Esophagus muscularis mucosa (tissue), 4 donors: ENCODE measurements at places on chromosomes 13 and 19. TPM values are rescaled to one million over a fixed set of nuclear protein-coding genes. Genes with fewer than 3 reads are reported as not detected.

- no peak for DNase-seq
These were observed 965 bp downstream of the TTC9B start for GRCh38 chr19:40217027-40217810.

DNA sequence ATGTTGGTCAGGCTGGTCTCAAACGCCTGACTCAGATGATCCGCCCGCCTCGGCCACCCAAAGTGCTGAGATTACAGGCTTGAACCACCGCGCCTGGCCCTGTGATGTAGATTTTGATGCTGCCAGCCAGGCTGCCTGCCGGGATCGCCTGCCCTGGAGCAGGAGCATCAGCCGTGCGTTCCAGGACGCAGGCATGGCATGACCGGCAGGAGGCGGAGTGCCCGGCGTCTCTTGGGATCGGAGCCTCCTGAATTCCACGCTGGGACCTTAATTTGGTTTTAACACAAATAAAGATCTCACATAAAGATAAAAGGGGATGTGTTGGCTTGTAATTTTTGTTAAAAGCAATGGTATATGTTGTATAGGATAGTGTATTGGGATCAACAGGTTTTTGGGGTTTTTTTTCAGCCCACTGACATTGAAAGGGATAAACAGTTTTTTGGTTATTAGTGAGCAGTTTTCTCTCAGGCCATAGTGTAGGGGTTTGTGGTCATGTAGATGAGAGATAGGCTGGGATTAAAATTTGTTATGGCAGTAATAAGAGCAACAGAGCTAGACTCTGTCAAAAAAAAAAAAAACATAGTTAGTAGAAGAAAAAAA, 1406.4 kb downstream of the UQCRFS1 start:
- DNase-seq, result no peak

DNA sequence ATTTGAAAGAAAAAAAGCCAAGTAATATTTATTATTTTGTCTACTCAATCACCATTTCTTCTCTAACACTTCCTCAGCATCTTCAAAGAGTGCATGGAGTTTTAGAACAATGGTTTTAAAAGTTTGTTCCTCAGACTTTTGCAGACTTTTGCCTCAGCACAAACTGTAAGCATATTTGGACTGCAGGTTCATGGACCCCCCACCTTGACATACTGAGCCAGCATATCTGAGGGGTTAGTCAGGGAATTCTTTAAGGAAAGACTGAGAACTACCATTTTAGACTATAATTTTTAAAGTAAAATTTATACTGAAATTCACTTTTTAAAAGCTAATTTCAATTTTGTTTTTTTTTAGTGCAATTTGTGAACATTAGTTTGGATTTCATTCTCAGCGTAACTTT, 1676.8 kb upstream of the PCDH20 start:
- no peak for DNase-seq

Gene SMIM44
- not detected for total RNA-seq

Gene CILP2
- 0.13 TPM for total RNA-seq

Gene MADCAM1
- total RNA-seq, result not detected

DNA sequence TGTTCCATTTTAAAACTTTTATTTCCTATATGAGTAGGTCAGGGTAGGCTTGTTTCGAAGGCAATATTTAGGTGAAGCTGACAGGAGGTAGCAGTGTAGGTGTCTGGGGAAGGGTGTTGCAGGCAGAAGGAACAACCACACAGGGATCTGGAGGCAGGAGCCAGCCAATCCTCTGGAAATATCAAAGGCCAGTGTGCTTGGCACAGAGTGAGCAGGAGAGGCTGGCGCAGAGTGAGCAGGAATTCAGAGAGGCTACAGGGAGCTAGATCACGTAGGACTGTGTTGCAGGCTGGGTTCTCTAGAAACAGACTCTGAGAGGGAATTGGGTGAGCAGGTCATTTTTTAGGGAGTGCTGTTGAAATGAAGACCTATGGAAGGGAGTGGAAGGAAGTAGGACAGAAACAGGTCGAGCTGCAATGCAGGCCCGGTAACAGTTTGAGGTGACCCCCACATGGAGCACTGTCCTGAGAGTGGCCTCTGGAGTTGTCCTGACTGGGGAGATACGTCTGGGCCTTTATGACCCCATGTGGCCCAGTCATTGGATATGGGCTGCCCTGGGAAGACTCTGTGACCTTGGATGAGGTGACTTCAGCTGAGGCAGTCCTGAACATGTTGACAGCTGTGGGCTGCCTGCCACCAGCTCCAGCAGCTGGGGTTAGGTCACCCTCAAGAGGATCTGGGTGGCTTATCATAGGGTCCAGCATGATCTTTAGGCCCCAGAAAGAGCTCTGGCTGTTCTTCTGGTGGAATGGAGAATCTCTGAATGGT, 51.7 kb downstream of the ERCC5 start:
- no peak for DNase-seq

Gene CNN1
- total RNA-seq, result 3,384 TPM
